Activated T-cell treated with anti-CD3 and anti-CD28 coated beads for 1 hour (primary cell): ENCODE measurements at places on chromosomes 7 and 10.

- DNase-seq = no peak
These were observed 22.3 kb downstream of the CACUL1 start for GRCh38 chr10:118732245-118733165.

DNA sequence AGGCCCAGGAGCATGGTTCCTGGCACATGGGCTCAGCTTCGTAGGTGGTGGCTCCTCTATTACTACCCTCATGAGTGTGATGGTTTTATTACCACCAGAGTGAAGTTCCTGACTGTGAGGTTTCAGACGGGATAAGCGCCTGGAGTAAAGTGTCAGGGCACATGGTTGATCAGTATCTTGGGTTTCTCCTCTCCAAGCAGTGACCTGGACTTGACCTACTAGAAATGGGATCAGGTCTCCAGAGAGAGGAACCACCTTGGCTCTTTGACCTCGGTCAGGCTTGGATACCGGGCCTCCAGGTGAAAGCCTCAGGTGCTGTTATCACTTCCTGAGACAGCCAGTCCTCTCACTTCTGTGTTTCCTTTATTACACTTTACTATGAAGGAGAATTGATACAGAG lies 67.7 kb downstream of the GRK5 start:
- no peak for DNase-seq

DNA sequence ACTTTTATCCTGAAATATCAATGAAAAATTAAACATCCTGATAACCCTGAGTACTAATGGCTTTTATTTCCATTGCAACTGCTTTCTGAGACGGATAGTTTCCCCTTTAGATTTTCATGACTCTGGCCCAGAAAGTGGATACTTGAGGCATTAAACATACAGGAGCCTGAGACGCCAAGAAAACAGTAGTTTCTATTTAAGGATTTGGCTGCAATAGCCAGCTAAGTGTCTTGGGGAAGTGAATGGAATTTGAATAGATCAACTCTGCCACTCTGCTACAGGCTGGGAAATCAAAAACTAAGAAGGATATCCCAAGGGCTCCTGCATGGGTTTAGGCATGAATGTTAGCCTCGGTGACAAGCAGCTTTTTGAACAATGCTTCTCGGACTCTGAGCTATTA lies 24.7 kb upstream of the GPAM start:
- DNase-seq = no peak

DNA sequence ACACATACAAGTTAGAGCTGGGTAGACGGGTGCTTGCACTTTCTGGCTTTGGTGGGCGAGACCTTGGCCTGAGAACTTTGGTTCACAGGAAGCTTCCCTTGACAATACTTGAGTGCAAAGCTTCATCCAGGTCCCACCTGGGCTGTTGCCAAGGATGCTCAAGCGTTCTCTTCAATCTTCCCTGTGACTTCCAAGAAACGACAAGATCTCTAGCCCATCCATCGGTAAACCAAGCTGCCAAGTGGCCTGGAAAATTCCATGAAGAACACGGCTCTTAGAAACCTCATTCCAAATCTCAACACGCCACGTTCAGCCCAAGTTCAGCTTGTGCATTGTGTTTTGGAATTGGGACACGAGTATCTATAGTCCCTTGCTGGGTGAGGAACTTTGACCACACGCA lies 84.7 kb downstream of the CHST15 start:
- DNase-seq = no peak

- no peak for DNase-seq
These were observed 504.4 kb downstream of the INHBA start for GRCh38 chr7:41198502-41198901.

DNA sequence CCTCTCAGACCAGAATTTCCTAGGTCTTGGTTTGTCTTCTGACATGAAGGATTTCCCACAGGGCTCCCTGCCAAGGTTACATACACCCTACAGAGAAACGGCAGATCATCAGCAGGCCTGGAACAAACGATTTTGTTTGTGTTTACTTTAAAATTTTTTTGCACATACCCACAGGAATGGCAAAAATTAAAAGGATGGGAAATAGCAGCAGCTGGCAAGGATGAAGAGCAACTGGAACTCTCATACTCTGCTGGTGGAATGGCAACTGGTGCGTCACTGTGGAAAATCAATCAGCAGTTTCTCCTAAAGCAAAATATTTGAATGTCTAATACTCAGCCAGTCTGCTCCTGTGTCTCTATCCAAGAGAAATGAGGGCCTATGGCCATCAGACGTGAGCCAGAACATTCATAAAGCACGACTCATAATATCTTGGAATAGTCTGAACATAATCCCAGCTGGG lies 6.5 kb downstream of the BAIAP2L1 start:
- no peak for DNase-seq

GRCh38 chr7:108525327-108525984 lies 479 bp downstream of the PNPLA8 start:
- DNase-seq = no peak

DNA sequence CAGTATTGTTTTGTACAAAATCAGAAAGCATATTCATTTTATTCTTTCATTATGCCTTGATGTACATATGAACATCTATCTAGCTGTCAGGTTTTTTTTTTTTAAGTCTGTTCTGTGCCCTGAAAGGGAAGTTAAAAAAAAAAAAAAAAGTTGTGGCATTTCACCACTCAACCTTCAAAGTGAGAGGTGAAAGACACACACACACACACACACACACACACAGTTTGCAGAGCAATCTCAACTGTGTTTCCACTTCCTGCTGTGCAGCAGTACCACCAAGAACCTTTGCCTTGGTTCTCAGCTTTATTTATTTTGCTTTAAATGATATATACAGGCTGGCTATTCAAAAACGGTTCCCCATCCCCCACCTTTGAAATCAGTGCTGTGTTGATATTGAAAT lies 955.6 kb downstream of the GATA3 start:
- DNase-seq = no peak

DNA sequence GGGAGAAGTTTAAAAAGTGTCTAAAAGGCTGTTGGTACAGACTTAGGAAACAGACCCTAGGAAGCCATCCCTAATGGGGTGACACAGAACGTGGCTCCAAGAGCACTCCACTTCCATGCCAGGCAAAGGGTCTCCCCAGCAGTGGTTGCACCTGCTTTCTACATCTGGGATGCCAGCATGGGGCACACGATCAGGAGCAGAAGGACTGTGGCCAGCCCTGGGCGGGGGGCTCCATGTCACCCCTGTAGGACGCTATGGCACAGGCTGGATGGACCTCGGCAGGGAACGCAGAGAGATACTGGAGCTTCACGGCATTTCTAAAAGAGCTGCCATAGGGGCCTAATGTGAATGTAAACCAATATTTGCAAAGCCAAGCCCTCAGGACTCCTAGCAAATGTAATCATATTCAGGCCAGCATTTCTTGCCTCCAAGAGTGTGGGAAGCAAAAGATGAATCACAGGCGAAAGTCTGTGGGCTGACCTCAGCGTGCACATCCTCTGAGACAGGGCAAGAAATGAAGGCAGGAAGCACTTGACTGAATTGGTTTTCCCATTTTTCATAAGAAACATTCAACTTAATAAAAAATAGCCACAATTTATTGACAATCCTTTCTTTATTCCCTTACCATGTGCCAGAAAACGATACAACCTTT lies 93.9 kb downstream of the ATXN7L1 start:
- DNase-seq = no peak

DNA sequence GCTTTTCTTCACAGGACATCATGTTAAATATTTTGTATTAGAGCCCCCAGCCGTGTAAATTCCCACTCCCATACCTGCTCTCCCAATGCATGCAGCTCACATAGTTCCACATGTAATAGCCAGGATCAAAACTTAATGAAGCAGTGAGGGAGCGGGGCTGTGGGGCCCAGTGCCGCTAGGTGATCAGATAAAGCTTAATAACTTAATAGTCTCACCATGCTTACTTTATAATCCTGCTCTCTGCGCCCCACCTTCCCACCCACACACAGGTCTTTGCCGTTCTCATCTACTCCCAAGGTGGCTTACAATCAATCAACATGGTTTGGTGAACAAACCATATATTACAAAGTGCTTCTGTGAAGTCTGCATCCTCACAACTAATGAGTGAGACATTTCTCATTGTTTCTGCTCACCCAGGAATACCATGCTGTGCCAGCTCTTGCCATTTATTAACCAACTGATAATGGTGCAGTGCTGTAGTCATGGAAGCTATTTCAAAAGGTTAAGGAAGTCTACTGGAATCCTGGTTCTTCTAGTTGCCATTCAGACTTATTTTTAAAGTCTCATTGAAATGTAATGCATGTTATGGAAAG lies 156.4 kb downstream of the CTTNBP2 start:
- no peak for DNase-seq

DNA sequence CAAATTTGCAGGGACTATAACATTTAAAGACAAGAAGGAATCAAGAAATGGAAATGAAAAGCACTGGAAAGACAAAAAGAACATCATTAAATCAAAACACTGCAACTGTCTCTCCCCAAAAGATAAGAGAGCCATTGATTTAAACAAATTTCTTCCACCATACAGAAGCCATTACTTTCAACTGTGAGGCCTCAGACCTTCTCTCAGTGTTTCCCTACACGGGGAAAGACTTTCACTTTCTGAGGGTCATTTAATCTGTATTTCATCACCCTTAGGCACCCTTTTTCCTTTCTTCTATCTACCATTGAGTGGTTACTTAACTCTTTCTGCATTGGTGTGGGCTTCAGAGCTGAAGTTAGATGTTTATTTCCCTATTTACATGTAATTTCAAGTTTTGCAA lies 47.5 kb downstream of the CCDC172 start:
- no peak for DNase-seq

DNA sequence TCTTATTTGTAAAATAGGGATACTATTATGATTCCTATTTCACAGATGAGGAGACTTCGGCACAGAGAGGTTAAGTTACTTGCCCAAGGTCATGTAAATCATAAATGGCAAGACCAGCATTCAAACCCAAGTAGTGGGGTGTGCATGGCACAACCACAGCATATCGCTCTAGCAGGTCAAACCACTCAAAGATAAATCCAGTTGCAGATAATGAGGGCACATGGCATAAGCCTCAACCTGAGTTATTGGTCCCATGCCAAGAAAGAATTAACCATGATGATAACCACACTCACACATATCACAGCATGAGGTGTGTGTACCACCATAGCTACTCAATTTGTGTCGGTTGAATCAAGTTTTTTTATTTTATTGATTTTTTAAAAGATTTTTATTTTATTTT lies 180.5 kb downstream of the CREB5 start:
- DNase-seq = no peak

- DNase-seq = no peak
These were observed 3.7 kb downstream of the OGA start for GRCh38 chr10:101814466-101815071.

DNA sequence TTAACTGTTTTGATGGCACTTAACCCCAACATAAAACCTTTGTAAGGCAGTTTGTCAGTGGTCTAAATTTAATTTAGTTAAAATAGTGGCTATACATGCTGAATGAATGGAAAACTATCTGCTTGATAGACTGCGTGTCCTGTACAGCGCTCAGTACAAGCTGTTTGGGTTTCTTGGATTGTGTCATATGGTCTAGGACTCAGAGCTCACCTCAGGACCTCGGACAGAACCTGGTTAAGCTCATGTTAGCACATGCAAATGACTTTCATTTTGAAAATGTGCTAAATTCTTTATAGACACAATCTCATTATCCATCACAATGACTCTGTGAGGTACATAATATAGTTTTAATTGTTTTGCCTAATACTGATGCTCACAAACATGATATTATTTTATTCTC lies 55.7 kb upstream of the RELN start:
- DNase-seq = no peak

DNA sequence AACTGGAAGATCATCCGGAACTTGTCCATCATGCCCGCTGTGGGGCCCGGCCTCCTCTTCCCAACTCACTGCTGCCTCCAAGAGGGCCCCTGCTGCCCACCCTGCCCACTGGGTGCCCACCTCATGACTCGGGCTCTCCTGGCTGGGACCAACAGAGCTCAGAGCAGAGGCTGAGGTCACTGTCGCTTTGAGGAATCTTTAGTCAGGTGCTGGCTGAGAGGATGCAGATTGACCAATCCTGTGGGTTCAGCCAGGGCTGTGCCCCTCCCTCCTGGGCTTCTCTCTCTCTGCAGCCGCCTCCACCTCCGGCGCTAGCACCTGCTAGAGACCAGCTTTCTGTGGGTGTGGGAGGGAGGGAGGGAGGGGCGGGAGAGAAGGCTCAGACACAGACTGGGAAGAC lies at the start of gene CALHM1:
Gene CALHM1 (minus strand): TSS at position 181 of the 400 bp plus-strand sequence. CDS start 149 bp downstream, at position 32.
- DNase-seq = no peak

GRCh38 chr7:132103718-132104117 lies 472.6 kb downstream of the PLXNA4 start:
- no peak for DNase-seq

DNA sequence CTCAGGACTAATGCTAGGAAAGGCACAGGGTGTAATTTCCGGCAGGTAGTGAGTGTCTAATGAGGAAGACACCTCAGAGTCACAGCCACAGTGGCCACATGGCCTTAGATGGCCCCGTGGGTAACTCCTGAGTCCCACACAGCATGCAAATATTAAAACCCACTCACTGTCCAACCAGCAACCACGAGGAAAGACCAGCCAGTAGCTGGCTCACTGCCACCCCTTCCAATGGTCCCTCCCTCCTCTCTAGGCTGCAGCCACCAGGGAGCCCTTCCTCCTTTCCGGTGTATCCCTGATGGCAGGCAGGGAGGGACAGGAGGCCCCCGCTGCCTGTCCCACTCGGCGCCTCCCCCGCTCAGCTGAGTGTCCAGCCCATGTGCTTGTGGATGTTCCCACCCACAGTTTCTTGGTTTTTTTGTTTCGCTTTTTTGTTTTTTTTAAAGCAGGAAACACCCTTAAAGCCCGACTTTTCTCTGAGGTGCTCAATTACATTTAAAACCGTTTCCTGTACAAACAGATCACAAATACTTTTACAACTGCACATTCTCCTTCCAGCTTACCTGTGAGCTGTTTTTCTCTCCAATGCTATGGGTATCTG lies 9.2 kb downstream of the BNIP3 start:
- DNase-seq = no peak

DNA sequence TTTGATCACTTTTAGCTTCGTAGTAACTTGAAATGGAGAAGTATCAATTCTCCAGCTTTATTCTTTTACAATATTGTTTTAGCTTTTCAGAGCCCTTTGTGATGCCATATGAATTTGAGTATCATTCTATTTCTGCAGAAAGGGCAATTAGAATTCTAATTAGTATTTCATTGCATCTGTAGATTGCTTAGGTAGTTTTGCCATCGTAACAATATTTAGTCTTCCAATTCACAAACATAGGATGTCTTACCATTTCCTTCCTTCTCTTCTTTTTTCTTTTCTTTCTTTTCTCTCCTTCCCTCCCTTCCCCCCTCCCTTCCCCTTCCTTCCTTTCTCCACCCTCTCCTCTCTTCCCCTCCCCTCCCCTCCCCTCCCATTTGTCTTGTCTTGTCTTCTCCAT lies 105.0 kb downstream of the MAPK8 start:
- DNase-seq = no peak

DNA sequence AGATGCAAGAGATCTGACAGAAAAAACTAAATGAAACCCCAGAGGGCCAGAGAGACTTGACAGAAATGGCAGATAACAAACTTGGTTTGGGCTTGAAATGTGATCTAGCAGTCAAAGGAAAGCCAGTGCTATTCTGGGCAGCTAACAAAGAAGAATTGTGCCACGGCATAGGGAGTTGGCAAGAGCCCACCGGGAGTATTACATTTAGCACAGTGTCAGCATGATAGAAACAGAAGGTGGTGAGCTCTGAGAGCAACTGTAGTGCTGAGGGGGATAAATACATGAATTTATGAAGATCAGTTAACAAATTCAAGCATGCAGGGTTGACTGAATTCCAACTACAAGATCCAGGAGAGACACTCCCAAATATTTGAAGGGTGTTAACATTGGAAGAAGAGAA lies 91.1 kb downstream of the AHCYL2 start:
- DNase-seq = no peak
